ENCODE measurements at places on chromosomes 3 and 15.

GRCh38 chr3:9653565-9654248, 4.4 kb downstream of the MTMR14 start:
- DNase-seq = no peak

GRCh38 chr15:31481142-31481541, 154.5 kb downstream of the KLF13 start:
- no peak for DNase-seq

DNA sequence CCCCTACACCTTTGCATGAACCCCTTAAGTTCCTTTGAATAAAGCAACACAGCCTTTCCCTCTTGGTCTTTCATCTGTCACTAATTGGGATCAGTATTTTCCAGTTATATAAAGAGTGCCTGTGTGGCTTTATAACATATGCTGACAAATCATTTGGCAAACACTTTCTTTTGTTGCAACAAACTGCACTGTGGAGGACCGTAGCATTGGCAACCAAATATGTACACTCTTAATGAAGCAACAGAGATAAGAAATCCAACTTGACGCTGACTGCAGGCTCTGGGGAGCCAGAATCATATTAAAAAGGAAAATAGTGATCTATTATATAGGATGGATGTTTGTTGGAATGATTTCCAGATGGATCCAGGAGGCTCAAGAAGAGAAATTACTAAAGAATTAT, 120.1 kb upstream of the PRICKLE2 start:
- DNase-seq = no peak

DNA sequence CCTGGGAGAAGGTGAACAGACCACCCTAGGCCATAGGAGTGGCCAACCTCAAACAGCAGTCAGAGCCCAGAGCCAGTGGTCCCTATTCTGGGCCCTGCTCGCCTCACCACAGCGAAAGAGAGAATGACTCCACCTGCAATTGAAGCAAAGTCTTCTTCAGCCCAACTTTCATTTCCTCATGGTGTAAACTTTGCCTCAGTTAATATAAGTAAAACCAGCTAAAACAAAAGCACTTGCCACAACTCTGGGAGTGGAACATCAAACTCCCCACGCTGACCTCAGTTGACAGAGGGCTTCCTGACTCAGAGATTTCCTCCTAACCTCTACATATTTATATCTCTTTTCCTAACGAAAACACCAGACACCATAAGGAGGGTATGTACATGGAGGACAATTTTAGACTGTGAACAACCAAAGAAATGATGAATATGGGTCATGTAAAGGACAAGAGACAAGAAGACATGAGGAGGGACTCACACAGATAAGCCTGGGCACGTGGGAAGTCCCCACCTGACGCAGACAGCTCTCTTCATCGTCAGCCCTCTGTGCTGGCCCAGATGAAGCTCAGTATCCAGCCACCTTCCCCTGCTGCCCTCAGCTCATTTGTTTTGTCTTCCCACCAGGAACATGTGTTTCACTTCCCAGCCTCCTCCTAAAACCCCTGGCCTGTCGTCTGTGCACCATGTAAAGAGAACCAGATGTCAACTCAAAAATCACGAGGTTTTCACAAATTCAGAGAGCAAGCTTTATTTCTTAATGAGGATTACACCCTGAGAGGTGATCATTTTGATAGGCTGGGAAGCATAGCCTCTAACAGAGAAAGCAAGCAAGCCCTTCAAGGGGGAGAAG, 140.9 kb downstream of the KCNMB2 start:
- no peak for DNase-seq

- no peak for DNase-seq
These were observed 34.2 kb downstream of the MAGEF1 start for GRCh38 chr3:184677344-184678316.

GRCh38 chr3:139906418-139906817, 28.6 kb upstream of the CLSTN2 start:
- DNase-seq = no peak

- no peak for DNase-seq
These were observed at the start of gene GNB5 for GRCh38 chr15:52191207-52191606. GNB5 (minus strand) TSS chr15:52191392; CDS start chr15:52184676, 6,716 bp downstream.

DNA sequence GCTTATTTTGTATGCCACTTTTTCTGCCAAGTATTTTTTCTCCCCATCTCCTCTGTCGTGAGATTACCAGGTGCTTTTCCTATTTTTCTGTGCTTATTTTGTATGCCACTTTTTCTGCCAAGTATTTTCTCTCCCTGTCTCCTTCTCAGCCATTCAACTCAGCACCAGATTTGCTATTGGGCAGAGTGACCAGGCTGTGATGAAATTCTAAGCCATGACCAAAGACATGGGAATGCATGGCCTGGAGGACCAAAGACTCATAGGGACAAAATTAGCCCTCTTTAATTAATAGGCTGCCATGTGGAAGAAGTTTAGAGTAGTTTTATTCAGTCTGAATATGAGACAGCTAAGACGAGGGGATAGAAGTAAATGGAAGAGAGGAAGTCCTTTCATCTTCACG, 257.4 kb downstream of the SQOR start:
- DNase-seq = no peak

Measured in nephron progenitor cell (in vitro differentiated cells).